ENCODE measurements at places on chromosomes 12 and 14. TPM values are rescaled to one million over a fixed set of nuclear protein-coding genes. Genes with fewer than 3 reads are reported as not detected.

DNA sequence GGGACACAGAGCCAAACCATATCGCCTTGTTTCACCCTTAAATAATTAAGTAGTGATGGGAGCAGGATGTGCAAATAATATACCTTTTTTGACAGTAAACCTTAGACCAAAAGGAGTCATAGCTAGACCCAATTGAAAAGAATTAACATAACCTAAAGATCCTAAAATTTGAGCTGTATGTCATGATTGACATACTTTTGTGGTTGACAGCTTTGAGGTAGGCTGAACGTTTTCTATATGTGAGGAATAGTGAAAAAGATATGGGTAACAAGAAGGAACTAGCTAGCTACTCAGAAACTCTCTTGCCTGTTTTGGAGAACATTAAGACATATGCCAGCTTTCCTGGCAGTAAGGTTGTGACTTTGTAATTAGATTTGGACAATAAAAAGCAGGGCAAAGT, 320.6 kb downstream of the KCNC2 start:
- no peak for DNase-seq

GRCh38 chr12:107404981-107405380, 280.6 kb upstream of the PWP1 start:
- peak; percentile 54 for DNase-seq

DNA sequence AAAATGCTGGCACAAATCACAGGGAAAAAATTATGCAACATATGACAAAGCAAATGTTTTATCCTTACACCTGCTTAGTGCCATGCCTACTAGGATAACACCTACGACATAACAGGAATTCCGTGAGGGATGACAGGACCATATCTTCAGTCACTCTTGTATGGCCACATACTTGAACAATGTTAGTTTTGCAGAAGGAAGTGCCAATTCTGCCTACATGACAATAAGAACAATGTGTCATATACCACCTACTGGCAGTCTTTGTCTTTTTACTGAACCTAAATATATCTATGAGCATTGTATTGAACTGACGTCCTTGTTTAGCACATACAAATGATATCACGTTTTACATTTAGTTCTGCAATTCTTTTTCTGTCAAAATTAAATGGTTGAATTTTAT, 234.0 kb downstream of the ADAMTS20 start:
- DNase-seq, result no peak

- DNase-seq, result no peak
Measured at GRCh38 chr12:112535017-112535416, 116.3 kb downstream of the PTPN11 start.

DNA sequence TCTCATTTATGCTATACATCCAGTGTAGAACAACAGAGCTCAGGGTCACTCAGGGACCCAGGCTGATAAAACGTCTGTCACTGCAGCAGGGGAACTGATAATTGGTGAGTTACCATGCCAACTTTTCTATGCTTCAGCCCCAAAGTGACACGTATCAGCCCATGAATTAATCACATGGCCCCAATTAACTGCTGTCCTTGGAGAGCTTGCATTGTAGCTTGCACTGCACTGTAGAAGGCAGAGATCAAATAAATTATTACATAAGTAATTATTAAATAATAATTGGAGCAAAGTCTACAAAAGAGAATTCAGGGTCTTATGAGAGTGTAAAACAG, 144.6 kb downstream of the SUDS3 start:
- DNase-seq, result no peak

- DNase-seq, result peak; percentile 23
Measured at GRCh38 chr12:122471324-122472226, 29.2 kb downstream of the ZCCHC8 start.

DNA sequence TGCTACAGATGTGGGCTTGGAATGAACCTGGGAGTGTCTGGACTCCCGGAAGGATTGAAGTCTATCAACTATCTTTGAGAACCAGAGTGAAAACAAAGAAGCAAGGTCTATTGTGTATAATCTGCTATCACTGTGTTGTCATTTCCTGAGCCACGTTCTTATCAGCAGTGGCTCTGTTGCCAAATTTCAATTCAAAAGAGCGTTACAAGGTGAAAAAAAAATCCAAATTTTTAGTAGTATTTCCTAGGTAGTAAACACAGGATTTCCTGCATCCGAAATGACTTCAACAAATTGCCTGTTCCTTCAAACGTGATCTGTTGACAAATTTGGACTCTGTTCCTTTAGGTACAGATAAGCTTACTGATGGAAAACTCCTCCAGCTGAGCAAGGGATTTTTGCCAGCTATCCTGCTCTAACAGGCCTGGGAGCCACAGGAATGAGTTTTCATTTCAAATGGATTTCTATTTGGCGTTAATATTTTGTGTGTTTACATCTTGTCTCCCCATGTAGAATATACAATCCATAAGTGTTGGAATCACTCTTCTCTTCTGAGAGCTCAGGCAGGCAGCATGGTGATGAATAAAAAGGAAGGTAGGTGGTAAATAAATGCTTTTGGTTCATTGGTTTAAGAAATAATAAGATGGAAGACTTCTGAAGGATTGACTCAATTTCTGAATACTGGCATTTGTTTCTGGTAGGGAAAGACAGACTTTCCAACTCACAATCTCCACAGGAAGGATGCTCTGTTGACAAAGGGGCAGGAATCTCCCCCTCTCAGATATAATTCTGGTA, 58.5 kb downstream of the GPR135 start:
- no peak for DNase-seq

- no peak for DNase-seq
Measured at GRCh38 chr12:129520739-129521138, 383.1 kb downstream of the TMEM132D start.

The PTHLH gene
- total RNA-seq, result 0.10 TPM

Data from left lobe of liver (tissue), 2 donors.